ENCODE measurements at places on chromosomes 12 and 14.

- DNase-seq: peak; percentile 7
Observed at GRCh38 chr14:92037989-92038388, 1.9 kb downstream of the TRIP11 start.

- DNase-seq: peak; percentile 26
Observed at GRCh38 chr12:63319386-63319785, 168.4 kb upstream of the AVPR1A start.

- DNase-seq: no peak
Observed at GRCh38 chr12:6469092-6469491, 1.4 kb downstream of the VAMP1 start.

DNA sequence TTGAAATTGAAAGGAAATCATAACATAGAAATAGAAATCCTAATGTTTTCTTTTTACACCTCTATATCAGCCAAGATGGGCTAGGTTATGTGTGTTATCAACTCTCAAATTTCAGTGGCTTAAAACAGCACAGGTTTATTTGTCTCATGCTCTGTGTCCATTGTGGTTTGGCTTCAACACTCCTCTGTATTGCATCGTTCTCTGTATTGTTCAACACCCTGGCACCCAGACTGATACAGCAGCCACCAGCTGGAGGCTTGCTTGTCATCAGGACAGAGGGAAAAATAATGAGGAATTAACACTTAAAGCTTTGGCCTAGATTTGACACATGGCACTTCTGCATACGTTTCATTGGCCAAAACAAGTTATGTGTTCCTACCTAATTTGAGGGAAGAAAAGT is 234.2 kb upstream of the ARHGAP5 start:
- DNase-seq: no peak

- DNase-seq: peak; percentile 89
Observed at GRCh38 chr12:27615331-27615891, 80.8 kb upstream of the REP15 start.

GRCh38 chr14:78758333-78758732 is 588.2 kb downstream of the NRXN3 start:
- peak; percentile 34 for DNase-seq

GRCh38 chr12:68377881-68378280 is 45.7 kb upstream of the MDM1 start:
- no peak for DNase-seq

DNA sequence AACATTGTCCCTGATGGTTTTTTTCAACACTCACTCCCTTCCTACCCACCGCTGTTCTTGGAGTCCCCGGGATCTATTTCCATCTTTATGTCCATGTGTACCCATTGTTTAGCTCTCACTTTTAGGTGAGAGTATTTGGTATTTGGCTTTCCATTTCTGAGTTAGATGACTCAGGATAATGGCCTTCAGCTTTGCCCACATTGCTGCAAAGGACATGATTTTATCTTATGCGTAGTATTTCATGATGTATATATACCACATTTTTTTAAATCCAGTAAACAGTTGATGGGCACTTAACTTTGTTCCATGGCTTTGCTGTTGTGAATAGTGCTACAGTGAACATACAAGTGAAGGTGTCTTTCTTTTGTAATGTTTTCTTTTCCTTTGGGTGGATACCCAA is 123.5 kb upstream of the KITLG start:
- peak; percentile 1 for DNase-seq
